ENCODE measurements at places on chromosomes 16 and 17.

GRCh38 chr17:216625-217024 is 35.2 kb upstream of the DOC2B start:
- no peak for DNase-seq

GRCh38 chr17:61467416-61468262 is 15.4 kb downstream of the TBX4 start:
- DNase-seq = no peak

DNA sequence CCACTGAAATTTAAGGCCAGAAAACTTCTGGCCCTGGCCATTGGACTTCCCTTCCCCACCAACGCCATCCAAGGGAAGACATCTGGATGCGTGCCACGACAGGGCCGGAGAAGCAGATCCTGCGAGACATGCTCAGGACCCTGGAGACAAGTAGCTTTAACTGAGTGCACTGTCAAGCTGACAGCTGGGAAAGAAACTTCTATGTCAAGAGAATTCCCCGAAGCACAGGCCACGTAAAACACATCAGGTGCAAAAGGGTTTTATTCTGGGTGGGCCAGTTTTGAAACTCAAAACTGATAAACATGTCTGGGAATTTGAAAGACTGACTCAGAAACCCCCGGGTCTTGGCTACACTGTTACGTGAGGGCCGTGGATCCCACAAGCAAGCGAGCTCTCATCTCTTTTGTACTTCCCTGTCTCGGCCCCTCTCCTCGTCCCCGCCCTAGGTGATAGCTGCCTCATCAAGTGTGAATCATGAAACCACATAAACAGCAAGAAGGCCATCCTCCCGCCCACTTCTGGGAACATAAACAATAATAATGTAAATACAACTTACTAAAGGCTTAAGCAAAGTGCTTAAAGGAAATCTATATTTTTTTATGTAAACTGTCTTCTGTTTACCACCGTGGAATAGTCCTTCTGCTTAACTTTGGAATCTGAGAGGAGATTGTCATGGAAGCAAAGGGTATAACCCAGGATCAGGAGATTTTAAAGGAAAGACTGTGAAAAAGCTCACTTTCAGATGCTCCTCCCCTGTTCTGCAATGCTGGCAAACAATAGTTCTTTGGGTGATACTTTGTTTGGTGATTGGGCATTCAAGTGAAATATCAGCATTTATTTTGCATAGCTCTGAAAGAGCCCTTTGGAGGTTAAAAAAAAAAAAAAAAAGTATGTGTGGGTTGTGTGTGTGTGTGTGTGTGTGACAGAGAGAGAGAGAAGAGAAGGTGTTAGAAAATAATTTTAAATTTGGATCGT is 406.0 kb upstream of the MAF start:
- no peak for DNase-seq

DNA sequence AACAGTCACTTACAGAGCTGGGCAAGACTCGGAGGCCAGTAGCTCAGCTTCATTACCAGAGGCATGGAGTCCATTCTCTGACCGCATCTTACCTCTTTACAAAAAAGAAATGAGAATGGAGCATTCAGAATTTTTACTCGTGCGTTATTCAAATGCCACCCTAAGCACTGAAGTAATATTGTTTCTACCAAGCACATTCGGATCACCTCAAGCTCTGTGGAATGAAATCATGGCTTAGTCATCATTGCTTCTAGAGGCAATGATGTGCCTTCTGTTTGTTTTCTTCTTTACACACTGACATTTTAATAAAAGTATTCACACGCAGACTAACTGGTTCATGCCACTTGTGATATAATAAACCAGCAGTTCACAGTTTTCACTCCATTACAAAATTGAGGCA is 206.8 kb downstream of the PHKB start:
- no peak for DNase-seq

DNA sequence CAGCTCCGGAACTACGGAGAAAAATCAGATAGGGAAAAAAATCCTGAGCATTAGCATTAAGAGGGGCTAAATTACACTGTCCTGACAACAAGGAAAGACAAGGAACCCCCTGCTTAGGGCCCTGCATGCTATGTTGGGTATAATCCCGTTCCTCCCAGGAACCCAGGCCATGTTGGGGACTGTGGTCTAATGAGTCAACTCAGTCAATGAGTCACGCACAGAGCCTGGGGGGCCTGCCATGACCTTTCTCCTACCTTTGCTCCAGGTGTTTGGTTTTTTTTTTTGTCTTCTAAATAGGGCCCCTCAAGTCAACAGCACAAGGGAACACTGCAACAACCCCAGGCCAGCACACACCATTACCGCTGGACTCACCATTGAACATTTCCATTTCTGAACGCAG is 8.9 kb upstream of the ZNF200 start:
- no peak for DNase-seq

- DNase-seq = no peak
These were observed 345.1 kb downstream of the XYLT1 start for GRCh38 chr16:17125671-17126070.

DNA sequence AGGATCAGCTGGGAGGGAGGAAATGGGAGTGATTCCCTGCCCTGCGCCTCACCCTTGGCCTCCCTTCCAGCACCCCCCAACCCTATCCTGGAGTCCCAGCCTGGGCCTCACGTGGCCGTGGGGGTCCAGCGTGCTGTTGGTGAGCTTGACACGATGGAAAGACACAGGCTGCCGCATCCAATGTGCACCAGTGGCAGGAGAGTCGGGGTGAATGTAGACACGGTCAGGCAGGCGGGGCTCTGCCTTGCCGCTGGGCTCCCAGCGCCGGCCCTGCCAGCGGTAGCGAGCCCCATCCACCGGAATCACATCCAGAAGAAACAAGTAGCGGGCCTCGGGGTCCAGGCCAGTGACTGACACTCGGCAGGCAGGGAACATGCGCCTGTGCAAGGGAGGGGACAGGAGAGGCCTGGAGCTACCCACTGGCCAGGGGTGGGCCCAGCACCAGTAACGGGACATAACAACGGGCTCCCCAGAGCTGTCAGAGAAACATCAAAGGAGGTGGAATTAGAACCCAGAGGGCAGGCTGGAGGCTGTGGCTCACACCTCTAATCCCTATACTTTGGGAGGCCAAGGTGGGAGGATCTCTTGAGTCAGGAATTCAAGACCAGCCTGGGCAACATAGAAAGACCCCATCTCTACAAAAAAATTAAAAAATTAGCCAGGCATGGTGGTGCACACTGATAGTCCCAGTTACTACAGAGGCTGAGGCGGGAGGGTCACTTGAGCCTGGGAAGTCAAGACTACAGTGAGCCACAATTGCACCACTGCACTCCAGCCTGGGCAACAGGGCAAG is 2.7 kb downstream of the TBX6 start:
- DNase-seq = no peak

DNA sequence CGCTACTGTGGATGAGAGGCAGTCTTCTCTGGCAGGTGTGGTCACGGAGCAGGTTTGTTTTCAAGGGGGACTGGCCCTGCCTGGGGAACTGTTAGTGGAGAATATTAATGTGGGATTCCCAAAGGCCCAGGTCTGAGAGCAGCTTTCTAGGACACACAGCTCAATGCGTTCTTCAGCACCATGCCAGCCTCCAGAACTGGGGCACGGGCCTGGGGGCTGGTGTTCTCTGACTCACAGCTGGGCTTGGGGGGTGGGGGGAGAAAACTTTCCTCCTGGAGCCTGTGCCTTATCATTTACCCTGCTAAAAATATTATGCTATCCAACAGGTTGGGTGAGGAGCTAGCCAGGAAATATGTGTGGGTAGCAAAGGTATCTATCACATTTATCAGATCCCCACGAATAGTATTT is 13.5 kb upstream of the LHX1 start:
- DNase-seq = no peak

- no peak for DNase-seq
These were observed 1.5 kb downstream of the TAOK2 start for GRCh38 chr16:29975134-29975538.

GRCh38 chr16:50613281-50613963 is 65.2 kb downstream of the NKD1 start:
- DNase-seq = no peak

DNA sequence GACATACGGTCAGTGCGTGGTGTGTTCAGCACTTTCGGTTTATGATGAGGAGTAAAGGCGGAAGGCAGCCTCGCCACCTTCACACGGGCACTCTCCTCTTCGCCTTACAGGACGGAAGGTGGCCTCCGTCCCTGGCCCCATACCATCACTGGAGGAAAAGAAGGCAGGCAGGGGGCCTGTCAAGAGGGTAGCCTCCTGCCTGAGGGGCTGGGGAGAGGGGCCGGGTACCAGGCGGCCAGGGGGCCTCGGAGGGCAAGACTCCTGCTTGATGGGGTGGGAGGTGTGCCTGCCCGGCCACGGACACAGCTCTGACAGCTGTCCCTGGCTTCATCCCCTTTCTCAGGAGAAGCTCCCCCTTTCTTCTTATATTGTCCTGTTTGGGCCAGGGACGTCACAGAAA is 15.6 kb upstream of the SLC38A8 start:
- DNase-seq = no peak

DNA sequence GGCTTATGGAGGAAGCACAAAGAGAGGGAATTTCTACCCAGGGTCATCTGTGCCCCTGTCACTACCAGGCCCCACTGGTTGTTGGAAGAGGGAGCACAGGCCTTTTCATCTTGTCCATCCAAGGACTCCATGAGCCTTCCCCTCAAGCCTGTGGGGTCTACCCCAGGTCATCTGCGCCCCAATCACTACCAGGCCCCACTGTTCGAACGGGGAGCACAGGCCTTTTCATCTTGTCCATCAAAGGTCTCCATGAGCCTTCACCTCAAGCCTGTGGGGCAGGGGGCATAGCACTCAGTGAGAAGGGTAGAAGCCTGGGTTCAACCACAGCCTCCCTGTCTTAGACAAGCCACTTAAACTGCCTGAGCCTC is 101.5 kb upstream of the CDH5 start:
- DNase-seq = no peak

DNA sequence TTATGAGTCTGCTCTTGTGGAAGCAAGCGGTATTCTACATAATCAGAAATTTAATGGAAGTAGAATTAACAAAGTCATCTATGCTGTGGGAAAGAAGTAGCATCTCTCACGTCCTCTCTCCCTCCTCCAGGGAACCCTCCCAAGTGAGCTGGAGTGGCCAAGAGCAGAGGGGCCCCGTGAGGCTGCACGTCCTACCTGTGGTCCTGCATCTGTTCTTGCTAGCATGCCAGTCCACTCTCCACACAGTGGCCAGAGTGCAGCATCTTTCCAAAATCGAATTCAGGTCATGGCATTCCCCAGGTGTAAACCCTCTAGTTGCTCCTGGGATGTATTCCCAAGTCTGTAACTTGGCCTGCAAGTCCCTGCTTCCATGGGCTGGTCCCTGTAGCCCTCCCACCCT is 10.1 kb downstream of the KIAA0513 start:
- no peak for DNase-seq

DNA sequence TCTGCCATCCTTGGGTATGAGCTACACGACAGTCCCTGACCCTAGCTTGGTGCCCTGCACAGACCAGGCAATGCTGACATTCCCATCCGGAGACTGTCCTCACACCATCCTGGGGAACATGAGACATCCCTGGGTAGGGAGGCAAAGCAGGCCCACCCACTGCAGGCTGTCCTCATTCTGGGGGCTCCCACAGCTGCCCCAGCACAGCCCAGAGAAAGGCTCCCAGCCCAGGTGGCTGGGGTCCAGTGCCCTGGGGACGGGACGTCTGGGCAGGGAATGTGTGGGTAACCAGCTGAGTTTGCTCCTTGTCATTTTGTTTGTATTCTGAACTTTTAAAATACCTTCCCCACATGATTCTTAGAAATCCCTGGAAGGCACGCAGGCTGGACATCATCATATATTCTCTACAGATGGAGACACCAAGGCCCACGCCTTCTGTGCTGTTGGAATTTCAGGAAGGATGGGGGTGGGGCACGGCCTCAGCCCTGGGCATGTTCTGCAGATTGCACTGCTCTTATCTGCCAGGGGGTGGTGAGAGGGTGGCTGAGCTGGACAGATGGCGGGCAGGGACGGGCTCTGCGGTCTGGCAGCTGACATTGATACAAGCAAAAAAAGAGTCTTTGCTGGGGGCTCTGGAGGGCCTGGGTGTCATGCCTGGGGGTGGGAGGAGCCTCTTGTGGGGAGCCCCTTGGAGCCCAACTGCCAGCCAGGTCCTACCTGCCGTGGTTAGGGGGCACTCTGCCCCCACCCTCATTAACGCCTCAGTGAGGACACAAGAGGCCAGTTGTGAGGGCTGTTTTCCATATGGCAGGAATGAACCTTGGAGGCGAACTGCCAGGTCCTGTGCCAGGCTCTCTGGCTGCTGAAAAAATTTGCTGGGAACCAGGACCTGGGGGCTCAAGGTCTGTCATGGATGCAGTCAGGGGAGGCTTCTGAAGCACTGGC is 28.4 kb downstream of the LRRC75A start:
- no peak for DNase-seq

GRCh38 chr17:47267354-47267828 is 13.8 kb downstream of the ITGB3 start:
- no peak for DNase-seq

GRCh38 chr17:73783945-73784603 is 139.8 kb upstream of the SDK2 start:
- DNase-seq = no peak

GRCh38 chr16:9476744-9477143 is 385.3 kb downstream of the HAPSTR1 start:
- no peak for DNase-seq

DNA sequence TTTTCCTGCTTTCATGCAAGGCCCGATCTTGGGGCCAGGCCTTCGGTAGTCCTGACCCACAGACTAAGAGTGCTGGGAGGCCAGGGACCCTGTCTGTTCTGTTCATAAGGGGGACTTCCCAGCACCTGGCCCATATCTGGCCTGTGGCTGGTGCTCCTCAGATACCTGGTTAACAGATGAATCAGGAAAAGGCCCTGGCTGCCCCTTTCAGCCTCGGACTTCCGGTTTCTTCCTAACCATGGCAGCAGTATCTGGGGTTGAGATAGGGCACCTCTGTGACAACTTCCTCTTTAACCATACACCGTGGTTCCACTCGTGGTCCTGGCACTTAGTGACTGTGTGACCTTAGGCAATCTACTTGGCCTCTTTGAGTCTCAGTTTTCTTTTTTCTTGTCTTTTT is 18.4 kb downstream of the PLCG2 start:
- no peak for DNase-seq

GRCh38 chr17:57954397-57955182 is 622 bp downstream of the CUEDC1 start:
- no peak for DNase-seq

DNA sequence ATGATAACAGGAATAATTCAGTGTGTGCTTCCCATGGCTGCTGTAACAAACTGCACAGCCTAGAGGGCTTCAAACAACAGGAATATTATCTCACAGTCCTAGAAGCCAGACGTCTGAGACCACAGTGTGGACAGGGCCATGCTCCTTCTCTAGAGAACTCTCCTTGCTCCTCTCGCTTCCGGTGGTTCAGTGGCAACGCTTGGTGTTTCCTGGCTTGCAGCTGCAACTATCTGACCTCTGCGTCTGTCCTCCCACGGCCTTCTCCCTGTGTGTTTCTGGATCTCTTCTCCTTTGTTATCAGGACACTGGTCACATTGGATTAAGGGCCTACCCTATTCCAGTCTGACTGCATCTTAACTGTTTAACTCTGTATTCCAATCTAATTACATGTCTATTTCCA is 414.3 kb downstream of the MAF start:
- DNase-seq = no peak

GRCh38 chr16:30620169-30620568 is 10.0 kb upstream of the ZNF689 start:
- no peak for DNase-seq

All from effector memory CD4-positive, alpha-beta T cell (primary cell).